Upper lobe of right lung (tissue), 1 donor: ENCODE measurements at places on chromosomes 6 and 20. TPM values are rescaled to one million over a fixed set of nuclear protein-coding genes. Genes with fewer than 3 reads are reported as not detected.

CYP21A2 gene
- total RNA-seq, result 0.61 TPM

ID1 gene
- total RNA-seq, result 515 TPM

GFOD1 gene
- total RNA-seq, result 33.7 TPM

SH3BGRL2 gene
- total RNA-seq, result 33.9 TPM

CRISP3 gene
- total RNA-seq, result not detected

DNA sequence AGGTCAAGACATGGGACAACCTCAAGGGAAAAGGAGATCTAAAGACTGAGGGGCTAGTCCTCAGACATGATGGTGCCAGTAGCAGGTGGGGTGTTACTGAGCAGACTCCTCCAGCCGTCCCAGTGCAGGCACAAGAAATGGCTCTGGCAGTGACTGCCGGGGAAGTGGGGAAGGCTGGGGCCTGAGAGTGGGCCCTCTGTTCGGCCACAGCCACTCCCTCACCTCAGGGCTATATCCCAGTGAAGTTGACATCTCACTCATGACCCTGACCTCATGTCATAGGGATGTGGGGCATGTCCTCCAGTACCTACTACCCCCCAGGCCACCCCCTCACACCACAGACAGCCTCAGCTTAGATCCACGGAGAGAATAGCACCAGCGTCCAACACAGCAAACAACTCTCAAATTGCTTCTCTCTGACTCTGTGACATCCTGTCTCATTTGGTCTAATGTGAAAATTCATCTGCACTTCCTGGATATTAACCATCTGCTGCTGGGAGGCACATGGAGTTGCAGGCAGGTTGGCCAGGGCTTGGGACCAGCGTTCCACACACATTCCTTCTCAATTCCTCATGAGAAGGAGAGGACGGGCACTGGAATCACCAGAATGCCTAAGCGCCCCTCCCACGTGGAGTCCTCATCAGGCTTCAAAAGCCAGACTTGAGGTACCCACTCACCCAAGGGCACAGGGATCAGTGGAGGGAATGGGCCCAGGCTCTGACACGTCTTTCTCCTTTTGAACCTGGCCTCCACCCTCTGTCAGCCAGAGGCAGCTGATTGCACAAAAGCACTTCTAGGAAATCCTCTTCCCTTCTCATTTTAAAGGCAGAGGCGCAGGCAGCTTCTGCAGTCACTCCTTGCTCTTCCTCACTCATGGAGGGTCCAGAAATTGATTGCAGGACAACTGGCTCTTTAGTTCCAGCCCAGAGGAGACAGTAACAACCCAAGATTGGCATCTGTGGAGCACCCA lies 163.6 kb upstream of the CST7 start:
- DNase-seq, result no peak

- no peak for DNase-seq
Measured at GRCh38 chr6:25746968-25747367, 7.6 kb upstream of the SLC17A4 start.

DNA sequence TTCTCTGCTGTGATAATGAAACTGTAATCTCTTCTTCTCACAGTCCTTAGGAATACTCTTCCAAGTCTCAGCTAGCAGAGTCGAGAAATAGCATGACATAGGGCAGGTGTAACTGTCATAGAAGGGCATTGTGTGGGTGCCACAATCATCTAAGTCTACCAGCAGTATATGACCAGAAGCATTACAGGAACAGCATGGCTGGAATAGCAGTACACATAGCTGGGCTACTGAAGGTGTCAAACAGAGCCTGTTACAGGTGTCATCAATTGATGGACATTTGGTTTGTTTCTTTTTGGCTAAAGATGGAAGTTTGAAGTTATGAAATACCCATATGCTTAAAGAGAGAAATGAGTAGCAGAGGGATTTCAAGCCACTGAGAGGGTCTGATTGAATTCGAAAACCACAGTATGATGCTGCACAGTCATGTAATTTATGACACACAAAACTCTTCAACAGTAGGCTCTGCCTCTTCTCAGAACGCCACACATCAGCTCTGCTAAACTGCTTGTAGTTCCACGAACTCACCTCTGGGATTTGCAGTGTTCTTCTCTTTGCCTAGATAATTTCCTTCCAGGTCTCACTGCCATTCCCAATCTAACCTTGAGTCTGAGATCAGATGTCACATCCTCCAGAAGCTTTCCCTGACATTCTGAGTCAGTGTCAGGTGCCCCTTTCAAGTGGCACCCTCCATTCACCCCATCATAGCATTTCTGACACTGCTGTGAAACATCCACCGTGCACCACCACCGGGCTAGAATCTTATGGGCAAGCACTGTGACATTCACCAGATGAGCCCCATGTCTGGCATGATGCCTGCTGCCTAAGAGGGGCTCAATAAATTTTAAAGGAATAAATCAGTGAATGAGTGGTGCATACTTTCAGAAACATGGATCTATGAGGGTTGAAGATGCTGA lies 151.0 kb downstream of the ADAT2 start:
- DNase-seq, result no peak

DNA sequence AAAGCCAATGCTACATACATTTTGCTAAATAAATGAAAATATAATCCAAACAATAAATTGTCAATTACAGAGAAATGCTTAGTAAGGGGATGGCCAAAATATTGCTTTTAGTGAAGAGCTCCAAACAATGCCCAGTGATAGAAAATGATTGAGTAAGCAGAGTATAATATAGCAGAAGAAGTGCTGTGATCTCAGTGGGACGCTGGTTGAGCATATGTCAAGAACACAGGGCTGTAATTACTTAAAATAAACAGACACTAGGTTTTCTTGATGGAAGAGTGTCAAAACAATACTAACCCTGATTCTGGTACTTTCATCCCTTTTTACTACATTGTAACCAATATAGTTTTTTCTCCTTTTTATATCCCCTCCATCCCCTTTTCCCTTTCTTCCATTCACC lies 150.3 kb downstream of the GRIK2 start:
- no peak for DNase-seq

DNA sequence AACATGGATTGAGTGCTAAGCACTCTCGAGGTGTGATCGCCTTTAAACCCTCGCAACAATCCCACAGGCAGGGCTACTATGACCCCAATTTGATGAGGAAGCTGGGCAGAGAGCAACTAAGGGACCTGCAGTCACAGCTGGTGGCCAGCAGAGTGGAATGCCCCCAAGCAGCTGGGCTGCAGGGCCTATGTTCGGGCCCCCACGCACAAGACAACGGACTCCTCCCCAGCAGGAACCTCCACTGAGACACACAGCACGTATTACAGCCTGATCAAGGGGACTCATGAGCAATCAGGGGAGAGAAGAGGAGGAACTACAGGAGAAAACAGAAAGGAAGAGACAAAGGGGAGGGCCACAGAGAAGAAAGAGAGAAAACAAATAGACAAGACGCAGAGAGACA lies 21.7 kb downstream of the CST7 start:
- peak; percentile 45 for DNase-seq

GRCh38 chr6:166573511-166574216 lies 12.8 kb downstream of the RAMACL start:
- DNase-seq, result no peak

- DNase-seq, result peak; percentile 93
Measured at GRCh38 chr6:107847844-107848802, 24.0 kb upstream of the SCML4 start.

GRCh38 chr6:166308033-166308768 lies at the start of gene PRR18:
TSS of gene PRR18 (minus strand) at chr6:166308392. CDS start at chr6:166308142, 250 bp downstream.
- DNase-seq, result no peak

- DNase-seq, result peak; percentile 15
Measured at GRCh38 chr6:15242937-15243614, 2.8 kb upstream of the JARID2 start.

DNA sequence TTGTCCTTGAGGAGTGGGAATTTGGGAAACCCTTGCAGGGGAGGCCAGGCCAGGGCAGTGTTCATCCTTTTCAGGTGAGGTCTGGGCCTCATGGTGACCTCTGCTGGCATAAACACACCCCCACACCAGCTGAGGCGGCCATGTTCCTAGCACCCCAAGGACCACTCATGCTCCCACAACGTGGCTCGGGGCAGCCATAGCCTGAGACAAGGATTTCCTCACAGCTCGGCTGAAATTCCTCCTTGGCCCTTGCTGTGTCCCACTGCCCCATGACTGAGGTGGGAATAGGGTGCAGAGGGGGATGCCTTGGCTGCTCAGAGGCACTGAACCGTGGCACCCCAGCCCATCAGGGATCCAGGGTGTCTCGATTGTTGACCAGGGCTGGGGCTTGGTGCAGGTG lies 27.3 kb upstream of the SPDEF start:
- peak; percentile 52 for DNase-seq
